ENCODE measurements at places on chromosomes 7 and 10.

- DNase-seq = no peak
Observed at GRCh38 chr10:122499491-122499941, 38.2 kb downstream of the HTRA1 start.

DNA sequence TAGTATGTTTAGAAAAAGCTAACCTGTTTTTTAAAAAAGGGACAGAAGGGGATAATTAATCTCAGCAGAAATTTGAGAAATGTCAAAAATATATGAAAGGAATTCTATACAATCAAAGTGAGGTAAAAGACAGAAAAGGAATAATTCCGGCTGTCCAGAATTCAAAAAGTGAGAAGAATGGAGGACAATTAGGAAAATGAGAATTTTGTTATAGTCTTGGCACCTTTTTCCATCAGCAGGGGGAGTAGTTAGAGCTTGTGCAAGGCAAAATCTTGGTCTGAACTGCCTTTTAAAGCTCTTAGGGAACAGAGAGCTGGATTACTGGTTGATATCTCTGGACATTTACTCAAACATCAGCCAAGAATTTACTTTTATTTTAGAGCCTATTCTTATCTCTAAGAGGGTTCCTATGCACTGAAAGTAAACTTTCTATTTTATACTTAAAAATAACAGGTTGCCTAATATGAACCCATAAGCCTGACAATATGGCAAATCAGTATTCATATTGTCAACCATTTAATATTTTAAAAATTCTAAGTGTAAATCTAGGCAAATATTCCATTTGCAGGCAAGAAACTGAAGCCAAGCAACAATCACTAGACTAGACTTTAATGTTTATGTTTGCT, 185.6 kb downstream of the ANK3 start:
- DNase-seq = no peak

- DNase-seq = no peak
Observed at GRCh38 chr10:132829403-132829802, 43.5 kb upstream of the NKX6-2 start.

DNA sequence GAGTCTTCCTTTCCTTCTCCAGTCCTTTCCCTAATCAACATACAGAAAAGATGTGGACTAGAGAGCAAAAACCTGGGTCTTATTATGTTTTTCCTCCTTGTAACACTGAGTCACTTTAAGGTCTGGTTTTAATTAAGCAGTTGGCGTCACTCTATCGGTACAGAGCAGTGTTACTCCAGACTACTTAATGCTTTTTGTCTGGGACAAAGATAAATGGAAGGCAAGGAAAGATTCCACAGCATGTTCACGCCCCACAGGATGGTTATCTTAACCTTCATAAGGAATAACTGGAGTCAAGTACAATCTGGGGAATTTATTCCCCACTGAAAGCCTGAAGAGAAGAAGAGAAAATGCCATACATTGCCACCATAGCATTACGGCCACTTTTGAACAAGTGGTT, 145.7 kb downstream of the ELAPOR2 start:
- DNase-seq = no peak

GRCh38 chr7:2774935-2775334, 69.2 kb downstream of the GNA12 start:
- DNase-seq = no peak

- DNase-seq = no peak
Observed at GRCh38 chr10:17169803-17170202, 31.7 kb downstream of the TRDMT1 start.

DNA sequence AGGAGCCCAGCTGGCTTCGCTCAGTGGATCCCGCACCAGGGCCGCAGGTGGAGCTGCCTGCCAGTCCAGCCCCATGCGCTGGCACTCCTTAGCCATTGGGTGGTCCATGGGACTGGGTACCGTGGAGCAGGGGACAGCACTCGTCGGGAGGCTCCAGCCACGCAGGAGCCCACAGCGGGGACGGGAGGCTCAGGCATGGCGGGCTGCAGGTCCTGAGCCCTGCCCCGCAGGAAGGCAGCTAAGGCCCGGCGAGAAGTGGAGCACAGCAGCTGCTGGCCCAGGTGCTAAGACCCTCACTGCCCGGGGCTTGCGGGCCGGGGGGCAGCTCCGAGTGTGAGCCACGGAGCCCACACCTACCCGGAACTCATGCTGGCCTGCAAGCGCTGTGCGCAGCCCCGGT, 25.9 kb upstream of the AKR1C1 start:
- DNase-seq = no peak

DNA sequence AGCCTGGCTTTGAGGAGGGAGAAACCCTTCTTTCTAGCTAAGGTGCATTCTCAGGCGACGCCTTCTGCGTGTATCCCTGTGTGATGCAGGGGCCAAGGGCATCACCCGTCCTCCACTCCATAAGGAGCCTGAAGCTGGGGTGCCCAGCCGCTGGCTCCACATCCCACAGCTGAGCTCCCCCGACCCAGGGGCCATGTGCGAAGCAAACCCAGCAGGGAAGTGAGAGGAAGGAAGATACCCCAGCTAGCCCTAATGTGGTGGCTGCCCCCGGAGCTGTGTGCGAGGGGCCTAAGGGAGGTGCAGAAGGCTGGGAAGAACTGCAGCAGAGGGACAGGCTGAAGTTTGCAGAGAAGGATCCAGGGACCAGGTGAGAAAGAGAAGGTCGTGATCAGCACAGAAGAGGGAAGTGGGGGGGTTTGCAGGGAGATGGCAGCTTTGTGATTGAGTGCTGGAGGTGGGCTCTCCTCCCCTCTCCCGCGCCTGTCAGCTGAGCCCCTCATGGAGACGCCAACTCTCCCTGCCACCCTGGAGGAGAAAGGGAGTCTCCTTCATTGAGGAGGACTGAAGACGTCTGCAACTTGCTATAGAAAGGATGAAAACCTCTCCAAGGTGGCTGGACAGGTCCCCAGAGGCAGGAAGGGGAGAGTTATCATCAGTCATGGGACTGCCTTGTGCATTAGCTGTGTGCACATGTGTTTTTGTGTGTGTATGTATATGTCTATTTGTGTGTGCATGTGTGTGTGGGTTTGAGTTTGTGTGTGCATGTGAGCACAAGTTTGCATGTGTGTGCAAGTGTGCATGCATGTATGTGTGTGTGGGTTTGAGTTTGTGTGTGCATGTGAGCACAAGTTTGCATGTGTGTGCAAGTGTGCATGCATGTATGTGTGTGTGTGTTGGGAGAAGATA, 3.5 kb upstream of the CALML5 start:
- no peak for DNase-seq

DNA sequence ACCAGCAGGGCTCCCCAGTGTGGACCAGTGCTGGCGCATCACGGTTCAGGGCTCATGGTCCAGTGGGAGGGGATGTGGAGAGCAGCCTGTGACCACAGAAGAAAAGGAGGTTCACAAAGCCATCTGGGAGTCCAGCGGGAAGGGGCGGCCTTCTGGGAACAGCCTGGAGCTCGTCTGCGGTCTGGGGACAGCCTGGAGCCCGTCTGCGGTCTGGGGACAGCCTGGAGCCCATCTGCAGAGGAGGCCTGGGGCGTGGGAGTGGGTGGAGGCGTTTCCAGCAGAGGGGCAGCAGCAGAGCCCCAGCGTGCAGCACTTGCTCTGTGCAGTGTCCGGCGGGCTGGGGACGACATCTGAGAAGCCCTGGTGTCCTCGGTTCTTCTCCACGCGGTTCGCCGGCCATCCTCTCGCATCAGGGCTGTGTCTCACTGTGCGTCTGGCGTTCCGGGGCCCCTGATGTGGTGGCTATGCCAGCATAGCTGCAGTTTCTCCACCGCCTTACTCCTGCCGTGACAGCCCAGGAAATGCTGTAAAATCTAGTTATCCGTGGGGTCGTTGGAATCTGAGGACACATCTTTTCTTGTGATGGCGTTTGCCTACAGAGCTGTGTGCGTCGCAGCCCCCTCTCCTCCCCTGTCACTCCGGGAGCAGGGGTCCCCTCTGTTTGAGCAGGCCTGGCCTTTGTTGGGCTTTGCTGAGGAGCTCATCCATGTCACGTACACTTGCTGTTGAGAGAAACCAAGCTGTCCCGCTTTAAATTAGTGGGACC, 104.6 kb downstream of the INPP5A start:
- no peak for DNase-seq

GRCh38 chr7:30173058-30173897, 38.5 kb downstream of the MTURN start:
- DNase-seq = no peak

GRCh38 chr10:125628104-125629049, 54.6 kb downstream of the TEX36 start:
- DNase-seq = no peak

DNA sequence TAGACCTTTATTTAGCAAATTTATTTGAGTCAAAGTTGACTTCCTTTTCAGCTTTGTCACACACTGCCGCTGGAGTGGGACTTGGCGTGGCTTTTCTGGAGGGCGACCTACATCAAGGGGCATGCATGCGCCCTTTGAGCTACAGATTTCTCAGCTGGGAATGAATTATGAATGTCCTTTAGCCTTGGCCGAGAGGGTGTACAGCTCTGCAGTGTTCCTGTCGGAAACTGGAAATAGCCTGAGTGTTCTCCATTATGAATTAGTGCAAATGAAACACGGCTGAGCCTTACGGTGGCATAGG, 79.7 kb downstream of the GLRX3 start:
- no peak for DNase-seq

DNA sequence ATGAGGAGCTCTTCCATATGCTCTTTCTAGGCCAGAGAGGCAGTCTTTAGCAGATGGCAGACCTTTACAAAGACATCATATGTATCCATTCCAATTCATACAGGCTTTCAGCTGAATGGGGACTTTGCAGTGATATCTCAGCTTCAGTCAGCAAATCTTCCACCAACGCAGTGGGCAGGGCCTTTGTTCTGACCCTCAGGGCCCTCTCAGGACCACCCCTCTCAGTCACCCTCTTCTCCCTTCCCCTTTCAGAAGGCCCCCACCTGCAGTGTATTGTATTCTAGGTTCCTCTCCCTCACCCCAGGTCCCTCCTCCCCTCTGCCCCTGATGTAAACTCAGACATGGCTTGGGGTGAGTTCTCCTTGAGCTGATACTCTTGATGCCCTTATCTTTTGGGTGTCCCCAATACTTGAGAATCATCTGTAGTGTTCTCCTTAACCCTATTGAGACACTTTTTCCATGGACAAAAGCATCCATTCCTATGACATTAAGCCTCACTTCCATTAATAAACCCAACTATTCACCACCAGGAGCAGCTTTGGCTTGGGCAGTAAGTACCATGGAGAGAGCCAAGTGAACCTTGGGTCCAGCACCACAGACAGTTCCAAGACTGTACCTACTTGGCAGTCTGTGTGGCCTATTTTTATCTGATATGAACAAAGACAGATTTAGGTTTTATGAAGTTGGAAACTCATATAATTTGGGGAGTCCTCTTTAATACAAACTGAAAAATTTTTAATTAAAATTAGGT, 62.7 kb downstream of the ADCYAP1R1 start:
- no peak for DNase-seq

DNA sequence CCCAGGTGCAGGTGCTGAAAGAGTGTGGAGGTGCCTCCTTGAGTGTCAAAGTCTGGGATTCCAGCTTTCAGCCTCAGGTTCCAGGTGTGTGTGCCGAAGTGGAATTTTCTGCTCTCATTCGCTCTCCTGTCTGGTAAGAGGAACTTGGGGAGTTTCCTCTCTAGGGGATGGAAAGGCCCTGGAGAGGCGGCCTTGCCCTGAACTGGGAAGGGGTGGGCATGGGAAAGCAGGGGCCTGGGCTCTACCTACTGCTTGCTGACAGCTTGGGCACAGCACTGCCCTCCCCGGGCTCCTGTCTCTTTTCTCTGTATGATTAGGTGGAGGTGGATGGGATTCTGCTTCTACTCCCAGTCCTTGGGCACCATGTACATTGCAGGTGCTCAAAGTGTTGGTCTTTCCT, 192.8 kb downstream of the ZNF716 start:
- no peak for DNase-seq

DNA sequence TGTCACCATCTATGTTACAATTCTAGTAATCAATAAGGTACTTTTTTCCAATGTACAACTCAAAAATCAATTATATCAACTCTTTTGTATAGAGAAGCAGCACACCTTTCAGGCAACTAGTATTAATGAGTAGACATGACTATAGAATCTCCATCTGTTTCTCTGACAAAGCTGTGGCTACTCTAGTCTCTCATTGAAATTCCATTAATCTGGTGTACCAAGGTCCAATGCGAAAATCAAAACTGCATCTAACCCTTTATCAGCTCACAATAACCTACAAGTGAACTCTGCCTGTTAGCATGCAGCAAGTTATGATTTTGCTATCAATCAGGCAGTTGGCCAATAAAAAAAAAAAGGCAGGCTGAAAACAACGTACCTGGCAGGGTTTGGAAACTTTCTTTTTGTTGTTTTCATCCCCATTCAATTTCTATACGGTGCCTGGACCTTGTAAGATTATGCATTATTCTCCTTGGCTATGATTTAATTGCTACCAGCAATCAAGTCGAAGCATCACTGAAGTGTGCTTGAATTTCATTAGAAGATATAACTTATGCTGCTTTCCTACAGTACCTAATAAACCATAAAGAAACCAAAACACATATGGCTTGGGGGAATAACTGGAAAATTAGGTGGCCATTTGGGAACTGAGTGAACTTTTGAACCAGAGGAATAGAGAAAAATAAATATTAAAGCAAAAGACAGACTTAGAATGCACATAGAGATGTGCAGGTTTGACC, 23.2 kb downstream of the SKAP2 start:
- DNase-seq = no peak

- DNase-seq = no peak
Observed at GRCh38 chr10:35517431-35518181, 87.5 kb upstream of the GJD4 start.

GRCh38 chr10:99366666-99367065, 37.5 kb downstream of the CNNM1 start:
- DNase-seq = no peak

DNA sequence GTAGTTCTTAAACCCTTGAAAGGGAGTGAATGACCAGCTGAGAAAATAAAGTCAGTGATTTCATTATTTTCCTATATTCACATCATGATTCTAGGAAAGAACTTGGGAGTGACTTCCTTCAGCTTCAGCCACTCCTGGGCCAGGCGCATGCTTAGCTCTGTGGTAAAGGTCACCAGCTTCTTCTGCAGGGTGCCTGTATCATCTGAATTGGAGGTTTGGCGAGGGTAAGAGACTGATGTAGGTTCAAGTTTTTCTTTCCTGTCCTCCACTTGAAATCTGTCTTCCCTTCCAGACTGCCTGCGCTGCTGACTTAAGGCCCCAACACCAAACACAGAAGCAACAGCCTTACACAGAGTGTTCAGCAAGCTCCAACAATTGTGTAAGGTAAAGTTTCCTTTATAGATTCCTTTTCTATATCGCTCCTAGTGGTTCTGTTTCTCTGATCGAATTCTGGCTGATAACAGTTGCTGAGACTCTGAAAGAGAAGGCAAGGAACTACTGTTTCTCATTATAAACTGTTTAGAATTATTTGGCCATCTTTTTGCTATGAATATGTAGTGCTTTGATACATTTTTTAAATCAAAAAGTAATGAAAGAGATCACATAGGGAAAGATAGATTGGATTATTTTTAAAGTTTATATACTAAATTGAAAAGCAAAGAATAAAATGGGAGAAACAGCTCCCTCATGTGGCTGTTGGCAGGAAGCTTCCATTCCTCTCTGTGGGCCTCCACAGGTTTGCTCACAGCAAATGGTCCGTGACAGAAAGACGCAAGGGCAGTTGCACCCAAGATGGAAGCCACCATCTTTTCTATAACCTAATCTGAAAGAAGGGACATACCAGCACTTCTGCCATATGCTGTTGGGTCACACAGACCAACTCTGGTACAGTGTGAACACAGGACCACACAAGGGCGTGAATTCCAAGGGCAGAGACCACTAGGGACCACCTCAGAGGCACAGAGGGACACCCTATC, 14.0 kb downstream of the GATAD1 start:
- no peak for DNase-seq
